ENCODE measurements at places on chromosomes 5 and 9.

GRCh38 chr5:43839218-43839617 lies 236.2 kb downstream of the NNT start:
- no peak for DNase-seq

DNA sequence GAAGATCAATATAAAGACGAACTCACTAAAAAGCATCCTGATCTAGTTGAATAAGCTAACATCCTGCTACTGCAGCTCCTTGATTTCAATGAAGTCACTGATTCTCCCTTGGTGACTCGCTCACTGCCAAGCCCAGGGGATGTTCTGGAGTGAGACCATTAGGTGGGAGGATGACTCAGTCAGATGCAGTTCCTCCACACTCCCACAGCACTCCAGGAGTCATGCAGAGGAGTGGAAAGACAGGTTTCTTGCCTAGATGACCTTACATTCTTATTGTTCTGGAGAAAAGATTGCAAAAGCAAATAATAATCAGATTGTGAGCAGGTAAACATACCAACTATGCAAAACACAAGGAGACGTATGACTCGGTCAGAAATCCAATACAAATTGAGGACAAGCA lies 15.3 kb downstream of the GCNT4 start:
- DNase-seq = peak; percentile 37

GRCh38 chr5:45643056-45643455 lies 53.1 kb downstream of the HCN1 start:
- no peak for DNase-seq

- no peak for DNase-seq
These were observed 42.3 kb downstream of the PLGRKT start for GRCh38 chr9:5395428-5395827.

DNA sequence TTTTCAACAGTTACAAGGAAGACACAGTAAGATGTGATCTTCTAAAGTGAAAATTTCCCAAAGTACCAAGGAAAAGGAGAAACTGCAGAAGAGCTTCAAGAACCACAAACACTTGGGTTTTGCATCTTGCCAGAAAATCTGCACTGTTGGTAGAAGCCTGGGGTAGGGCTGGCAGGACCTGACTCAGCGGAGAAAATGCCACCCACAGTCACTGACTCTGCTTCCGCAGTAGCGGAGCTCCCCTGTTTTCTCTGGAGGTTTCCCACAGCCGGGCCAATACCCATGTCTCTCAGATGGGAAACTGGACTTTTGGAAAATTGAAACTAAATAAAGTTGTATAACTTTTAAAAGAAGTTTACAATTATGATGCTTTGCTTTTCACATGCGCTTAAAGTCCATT lies 104.2 kb downstream of the MEF2C start:
- DNase-seq = no peak

DNA sequence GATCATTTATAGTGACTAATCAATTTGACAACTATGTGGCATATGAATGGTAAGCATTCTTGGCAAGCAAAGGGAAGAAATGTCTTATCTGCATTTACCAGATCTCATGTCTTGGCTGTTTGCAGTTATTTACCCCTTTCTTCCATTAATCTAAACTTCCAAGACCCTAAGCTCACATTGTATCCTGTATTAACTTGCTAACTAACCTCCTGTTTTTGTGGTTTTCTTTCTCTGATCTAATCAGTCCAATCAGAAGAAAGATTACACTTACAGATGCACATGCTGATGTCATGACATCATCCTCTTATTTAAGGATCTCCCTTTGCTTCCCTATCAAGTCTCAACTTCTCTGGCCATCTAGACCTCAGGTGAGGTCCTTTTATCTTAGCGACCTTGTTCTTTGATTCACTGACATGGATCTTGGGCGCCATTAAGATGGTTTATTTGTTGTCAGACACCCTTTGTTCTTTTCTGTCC lies 95.5 kb downstream of the F2RL2 start:
- DNase-seq = no peak

GRCh38 chr9:120710110-120710981 lies 3.9 kb downstream of the MEGF9 start:
- no peak for DNase-seq

GRCh38 chr9:101093620-101094019 lies 65.1 kb downstream of the PLPPR1 start:
- DNase-seq = no peak

GRCh38 chr9:19641046-19641445 lies 147.8 kb downstream of the SLC24A2 start:
- DNase-seq = no peak

DNA sequence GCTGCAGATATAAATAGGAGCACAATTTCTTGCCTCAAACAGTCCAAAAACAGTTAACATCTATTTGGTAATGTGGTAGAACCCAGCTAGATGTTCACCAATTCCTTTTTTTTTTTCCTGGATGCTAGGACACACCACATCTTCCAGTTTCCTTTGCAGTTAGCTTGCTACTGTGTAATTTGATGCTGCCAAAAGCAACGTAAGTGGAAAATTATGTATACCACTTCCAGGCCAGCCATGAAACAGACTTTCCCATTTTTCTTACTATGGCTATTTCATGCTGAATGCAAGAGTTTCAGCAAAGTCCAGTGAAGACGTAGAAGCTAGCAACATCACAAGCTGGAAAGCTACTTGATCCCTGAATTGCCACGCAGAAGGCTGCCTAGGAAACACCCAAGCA lies 667.2 kb downstream of the TLE1 start:
- DNase-seq = no peak

- DNase-seq = no peak
These were observed 464.3 kb upstream of the PAPPA start for GRCh38 chr9:115689331-115689730.

DNA sequence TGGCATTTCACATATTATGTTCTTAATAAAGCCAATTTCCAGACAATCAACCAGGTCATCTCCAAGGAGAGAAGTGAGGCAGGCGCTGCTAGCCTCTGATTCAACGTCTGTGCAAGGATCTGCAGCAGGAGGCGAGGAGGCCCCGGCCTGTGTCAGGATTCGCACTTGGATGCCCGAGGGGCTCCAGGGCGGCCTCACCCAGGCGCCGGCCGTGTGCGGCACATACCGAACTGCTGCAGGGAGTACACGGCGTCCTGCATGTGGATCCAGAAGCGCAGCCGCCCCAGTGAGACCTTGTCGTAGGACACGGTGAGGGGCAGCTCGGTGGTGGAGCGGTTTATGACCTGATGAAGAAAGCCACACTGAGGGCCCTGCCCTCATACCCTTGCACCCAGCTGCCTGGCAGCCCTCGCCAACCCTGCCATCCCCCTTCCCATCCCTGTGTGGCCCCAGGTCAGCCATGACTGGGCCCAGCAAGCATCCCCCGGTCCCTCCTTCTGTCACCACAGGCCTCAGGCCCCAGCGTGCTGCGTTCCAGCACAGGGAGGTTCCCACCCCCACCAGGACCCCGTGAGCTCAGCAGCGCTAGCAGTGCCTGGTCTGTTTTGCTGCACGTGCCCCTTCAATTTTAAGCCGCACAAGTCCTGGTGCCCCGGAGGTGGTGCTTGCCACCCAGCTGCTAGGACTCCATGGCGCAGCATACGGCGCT lies 9.9 kb downstream of the CLPTM1L start:
- no peak for DNase-seq

GRCh38 chr5:28397502-28397941 lies 1359.1 kb upstream of the CDH9 start:
- DNase-seq = no peak

DNA sequence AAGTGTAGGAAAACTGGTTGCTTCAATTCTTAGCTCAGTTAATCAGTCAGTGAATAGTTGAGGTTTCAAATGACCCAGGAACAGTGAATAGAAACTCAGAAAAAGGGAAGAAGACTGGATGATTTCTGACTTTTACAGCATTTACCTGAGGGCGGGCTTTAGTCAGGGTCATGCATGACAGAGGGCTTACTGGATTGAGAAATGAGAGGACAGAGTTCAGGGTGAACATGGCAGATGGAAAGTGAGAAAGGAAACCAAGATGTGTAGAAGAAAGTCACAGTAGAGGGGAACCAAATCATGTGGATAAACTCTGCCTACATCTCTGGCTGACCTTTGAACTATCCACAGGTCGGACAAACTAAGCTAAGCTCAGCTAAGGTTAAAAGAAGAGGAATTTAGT lies 596.0 kb downstream of the SEMA5A start:
- no peak for DNase-seq

GRCh38 chr9:134922932-134923240 lies 5.2 kb upstream of the FCN1 start:
- no peak for DNase-seq

GRCh38 chr5:96816991-96817390 lies 9.2 kb upstream of the ERAP1 start:
- no peak for DNase-seq

Data from activated T-cell treated with anti-CD3 and anti-CD28 coated beads for 24 hours (primary cell).